Endothelial cell of umbilical vein (primary cell): ENCODE measurements at places on chromosomes 2 and 18.
A peak's percentile ranks its signal among the peaks of the same experiment; 100 is the strongest.

- no peak for DNase-seq
These were observed 277.7 kb upstream of the ACVR2A start for GRCh38 chr2:147567136-147567535.

DNA sequence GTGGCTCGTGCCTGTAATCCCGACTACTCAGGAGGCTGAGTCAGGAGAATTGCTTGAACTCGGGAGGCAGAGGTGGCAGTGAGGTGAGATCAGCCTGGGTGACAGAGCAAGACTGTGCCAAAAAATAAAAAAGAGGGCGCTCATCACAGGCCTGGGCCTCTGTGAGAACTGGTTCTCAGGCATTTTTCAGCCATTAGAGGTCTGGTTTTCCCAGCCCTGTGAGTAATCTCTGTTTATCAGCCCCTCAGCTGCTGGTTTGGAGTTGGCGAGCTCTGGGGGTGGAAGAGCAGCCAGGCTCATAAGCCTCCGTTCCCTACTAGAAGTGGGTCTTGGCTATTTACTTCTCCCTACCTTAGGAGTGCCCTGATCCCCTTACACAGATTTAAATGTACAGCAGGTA is 53.1 kb downstream of the CHRNA1 start:
- DNase-seq: no peak

DNA sequence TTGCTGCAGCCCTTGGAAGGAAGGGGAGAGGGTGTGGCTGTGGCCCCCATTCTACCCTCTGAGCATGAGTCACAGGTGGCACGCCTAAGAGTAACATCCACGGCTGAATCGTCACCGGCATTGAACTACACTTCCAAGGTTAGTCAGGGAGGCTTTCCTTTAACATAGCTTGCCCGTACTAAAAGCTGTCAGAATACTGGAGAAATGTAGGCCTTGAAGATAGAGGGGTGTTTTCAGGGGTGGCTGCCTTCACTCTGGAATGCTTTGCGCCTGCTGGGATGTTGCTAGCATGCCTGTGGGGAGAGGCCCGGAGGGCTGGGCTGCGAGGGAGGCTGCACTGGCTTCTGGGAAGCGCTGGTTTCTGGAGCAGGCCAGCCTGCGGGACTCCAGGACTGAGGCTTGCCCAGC is 333.7 kb downstream of the AGAP1 start:
- DNase-seq: peak; percentile 41

DNA sequence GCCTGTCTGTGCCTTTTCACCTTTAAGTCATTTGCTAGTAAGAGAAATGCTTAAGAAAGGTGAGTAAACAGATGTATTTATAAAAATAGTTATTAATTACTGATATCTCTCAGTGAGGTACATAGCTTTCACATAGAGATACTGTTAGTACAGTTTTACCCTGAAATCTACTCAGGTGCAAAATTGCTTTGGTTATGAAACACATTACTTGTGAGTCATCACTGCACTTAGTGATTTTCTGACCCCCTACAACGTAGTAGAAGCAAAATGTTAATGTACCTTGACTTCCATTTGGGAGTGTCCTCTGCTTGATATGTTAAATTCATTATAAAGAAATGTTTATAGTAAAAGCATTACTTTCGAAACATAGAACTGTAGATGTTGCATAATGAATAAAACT is 6.5 kb downstream of the GLS start:
- DNase-seq: peak; percentile 30

- peak; percentile 10 for DNase-seq
These were observed 13.8 kb upstream of the SERTAD2 start for GRCh38 chr2:64667535-64667934.

DNA sequence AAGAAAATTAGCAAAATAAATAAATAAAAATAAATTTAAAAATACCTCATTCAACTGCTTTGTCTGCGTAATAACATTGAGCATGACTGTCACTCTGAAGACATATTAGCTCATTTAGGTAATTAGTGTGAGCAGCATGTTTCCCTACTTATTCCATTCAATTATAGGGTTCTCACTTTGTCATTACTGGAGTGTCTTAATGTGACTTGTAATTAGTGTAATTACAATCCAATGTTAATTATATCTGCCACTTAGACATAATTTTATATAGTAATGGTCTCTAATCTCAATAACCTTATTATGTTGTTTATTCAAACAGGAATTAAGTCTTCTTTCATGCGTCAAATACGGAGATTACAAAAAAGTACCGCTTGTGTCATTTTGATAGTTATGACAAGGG is 893.9 kb upstream of the ACVR2A start:
- DNase-seq: no peak

DNA sequence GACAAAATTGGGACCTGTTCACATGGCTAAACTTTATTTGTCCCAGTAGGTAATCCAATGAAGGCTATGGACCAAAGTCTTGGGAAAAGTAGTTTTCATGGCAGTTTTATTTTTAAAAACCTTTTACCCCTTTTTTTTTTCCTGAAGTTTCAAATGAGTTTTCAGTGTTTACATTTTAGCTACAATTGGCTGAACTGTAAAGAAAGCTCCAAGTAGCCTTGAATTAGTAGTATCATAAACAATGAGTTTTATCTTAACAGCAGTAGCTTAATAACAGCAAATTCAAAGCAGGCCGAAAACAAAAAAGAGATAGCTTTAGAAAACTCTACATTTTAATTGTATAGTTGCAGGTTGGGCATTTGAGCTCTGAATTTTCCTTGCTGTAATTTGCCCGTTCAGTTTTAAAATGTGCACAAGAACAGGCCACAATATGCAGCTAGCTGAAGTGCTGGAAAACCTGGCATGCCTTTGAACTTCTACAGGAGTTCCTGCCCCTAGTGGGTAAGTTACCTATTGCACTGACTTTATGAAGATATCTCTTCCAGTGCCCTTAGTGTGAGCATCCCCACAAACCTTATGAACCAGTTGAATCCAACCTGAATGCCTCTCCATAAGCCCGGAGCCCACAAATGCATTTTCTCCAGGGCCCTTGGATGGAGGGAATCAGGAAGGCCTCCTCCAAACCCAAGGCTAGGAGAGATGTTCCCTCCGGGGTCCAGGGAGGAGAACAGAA is 106.7 kb downstream of the XRCC5 start:
- no peak for DNase-seq

DNA sequence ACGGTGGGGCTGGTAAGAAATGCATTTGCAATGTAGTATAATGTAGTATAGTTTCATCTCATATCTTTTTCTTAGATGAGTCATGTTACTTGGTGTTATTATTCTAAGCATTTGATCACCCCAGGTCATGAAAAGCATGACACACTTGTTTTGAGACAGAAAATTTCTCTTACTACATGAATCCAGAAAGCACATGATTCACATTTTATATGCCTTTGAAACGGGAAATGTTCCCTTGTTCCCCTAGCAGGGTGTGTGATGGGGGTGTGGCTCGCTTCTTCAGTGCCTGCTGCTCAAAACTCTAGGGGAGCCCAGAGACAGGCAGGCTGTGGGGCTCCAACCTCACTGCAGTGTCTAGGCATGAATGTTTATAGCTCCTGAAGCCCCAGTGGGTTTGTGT is 116.0 kb upstream of the RAB27B start:
- peak; percentile 76 for DNase-seq

- DNase-seq: no peak
These were observed 1.1 kb downstream of the RNF181 start for GRCh38 chr2:85596486-85597143.

- no peak for DNase-seq
These were observed 67.6 kb downstream of the RALBP1 start for GRCh38 chr18:9542924-9543323.

DNA sequence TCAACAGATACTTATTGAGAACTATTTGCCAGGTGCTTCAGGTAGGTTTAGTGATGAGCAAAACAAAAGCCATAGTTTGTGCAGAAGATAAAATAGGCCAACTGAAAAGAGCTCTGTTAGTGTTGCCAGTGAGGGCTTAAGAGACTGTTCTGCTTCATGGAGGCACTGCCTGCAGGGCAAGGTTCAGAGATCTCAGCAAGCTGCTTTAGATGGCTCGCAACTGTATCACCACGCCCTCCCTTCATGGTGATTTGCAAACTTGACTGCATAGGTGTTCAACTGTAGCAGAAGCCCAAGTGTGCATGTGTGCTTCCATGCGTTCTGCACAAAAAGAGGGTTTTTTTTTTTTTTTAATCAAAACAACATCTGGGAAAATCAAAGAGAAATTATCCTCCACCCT is 84.5 kb downstream of the RAPH1 start:
- no peak for DNase-seq

GRCh38 chr2:152488075-152488474 is 153.1 kb downstream of the FMNL2 start:
- no peak for DNase-seq

DNA sequence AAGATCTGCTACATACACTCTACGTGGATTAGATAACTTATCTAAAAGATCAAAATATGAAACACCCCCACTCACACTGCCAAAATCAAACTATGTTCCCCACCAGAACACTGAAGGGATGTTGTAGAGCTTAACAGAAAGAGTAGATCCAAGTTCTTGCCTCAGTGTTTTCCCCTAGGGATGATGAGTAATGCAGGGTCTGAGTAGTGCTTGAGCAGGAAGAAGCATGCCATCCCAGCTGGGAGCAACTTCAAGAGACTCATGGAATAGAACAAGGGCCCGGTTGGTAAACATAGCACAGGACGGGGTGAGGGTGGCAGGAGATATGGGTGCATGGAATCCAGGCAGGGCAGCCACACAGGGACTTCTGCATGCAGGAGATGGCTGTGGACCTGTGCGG is 74.3 kb downstream of the SNTG2 start:
- DNase-seq: no peak

DNA sequence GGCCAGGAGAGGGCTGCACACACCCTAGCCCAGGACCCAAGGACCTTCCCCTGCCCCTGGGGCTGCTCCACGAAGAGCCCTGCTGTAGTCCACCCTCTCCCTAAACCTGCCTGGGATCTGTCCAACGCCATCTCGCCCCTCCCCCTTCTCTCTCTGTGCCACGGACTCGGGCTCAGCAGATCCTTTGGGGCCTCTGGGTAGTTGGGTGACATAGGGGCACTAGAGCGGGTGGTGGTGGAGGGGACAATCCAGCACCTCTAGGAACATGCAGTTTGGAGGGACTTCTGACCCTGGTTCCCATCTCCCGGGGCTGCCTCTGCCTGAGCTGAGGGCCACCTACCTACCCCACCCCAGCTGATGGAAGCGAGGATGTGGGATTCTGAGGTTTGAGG is 7.3 kb upstream of the CRYBA2 start:
- no peak for DNase-seq

GRCh38 chr2:62785810-62786597 is 80.5 kb downstream of the EHBP1 start:
- no peak for DNase-seq

- no peak for DNase-seq
These were observed 31.5 kb downstream of the RBFA start for GRCh38 chr18:80065705-80066104.

GRCh38 chr2:101053117-101053516 is 51.0 kb downstream of the RPL31 start:
- no peak for DNase-seq

- DNase-seq: no peak
These were observed 180.3 kb downstream of the ANKRD44 start for GRCh38 chr2:197130318-197130717.

DNA sequence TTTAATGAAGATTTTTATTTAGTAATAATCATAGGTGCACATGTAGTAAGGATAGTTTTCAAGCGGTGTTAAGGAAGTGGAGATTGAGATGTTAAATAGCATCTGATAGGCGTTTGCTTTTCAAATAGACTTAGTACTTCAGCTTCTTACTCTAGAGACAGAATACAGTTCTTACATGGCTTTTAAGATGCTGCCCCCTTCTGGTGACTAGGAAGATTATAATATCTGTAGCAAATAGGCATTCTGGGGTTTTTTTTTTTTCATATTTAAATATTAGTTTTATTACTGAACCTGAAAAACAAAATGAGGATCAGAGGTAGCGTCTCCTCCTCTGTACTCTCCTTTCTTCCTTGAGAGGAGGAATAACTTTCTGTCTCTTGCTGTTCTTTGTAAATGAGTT is 100.2 kb downstream of the AGAP1 start:
- peak; percentile 62 for DNase-seq

DNA sequence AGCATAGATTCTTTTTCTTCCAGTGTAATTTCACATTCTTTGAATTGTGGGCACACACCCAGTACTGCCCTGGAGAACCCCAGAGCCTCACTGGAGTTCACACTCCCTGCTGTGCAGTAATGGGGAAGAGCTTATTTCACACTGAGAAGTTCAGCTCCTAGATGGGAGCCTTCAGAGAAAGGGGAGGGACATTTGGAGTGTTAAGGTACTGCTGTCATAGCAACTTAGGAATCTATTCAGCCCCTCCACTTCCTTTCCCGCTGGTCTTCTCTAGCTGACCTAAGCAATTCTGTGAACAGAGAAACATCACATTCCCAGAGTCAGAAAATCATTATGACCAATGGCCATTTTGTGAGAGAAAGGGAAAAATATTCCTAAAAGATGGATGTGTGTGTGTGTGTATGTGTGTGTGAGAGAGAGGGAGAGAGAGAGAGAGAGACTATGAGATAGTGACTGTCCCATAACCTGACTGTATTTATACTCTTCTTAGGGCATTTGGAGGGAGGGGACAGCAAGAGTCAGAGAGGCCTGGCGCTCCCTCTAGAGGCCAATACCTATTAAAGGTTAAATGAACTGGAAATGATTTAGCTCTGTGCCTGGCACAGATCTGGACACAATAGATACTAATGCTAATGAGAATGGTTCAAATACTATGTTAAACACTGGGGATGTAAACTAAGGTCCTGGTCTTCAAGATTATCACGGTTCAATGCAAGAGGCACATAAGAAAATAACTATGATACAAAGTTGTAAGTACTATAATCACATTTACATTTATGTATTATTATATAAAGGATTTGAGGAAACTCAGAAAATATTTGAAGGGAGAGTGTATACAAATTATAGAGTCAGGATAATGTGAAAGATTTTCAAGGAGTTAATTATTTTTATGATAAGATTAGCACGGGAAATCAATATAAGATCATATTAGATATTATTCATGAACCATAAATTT is 41.5 kb upstream of the RPE start:
- peak; percentile 65 for DNase-seq

DNA sequence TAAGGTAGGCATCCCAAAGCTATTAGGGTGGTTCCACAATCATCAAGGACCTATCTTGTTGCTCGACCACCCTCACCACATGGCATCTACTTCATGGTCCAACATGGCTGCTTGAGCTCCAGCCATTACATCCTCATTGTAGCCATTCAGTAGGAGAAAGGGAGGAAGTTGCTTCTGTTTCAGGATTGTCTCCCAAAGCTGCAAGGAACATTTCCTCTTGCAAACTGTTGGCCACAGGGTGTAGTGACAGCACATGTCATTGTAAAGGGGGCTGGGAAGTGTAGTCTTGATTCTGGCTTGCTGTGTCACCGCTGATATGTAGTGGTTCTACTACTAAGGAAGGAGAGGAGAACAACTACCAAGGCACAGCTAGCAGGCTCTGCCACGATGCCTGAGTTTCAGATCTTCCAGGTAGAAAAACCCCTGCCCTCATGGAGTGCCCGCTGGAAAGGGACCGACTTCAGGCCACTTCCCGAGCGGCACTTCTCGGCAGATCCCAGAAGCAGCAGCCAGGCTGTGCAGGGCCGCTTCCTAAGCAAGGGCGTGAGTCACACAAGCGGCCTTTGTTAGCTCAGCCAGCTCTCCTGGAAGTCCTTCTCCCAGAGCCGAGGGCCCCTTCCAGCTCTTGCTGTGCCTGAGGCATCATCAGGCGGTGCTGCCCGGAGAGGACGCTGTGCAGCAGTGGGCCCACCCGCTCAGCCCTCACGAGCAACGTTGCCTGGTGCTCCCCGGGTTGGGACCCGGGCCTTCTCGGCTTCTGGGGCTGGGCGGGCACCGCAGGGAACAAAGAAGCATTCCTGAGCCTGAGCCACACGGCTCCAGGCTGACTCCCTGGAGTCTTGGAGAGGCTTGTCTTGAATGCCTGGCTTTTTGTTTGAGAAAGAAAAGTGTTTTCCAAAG is 58.2 kb downstream of the HS6ST1 start:
- peak; percentile 59 for DNase-seq
